ENCODE measurements at places on chromosomes 3 and 15.

DNA sequence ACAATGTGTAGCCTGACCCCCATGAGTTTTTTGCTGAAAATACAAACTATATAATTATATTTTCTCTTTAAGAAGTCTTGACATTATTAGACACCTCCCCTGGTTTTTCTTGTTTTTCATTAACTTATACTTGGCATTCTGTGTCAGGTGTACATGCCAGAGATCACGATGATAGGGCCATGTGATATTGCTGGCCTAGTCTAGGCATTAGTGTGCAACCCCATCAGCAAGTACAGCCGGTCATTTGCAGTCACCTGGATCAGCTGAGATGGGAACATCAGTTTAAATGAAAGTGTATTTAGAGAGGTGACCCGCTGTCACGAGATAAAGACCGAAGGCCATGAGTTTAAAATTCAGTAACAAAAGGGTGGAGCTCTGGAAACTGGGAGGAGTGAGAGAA lies 12.6 kb upstream of the SPPL2A start:
- no peak for DNase-seq

GRCh38 chr15:80404761-80405553 lies 775 bp downstream of the ARNT2 start:
- no peak for DNase-seq

- DNase-seq: no peak
These were observed 31.8 kb upstream of the SFMBT1 start for GRCh38 chr3:53077476-53078220.

GRCh38 chr15:90659481-90659880 lies 57.7 kb upstream of the BLM start:
- DNase-seq: no peak

GRCh38 chr3:2929574-2929973 lies 180.6 kb downstream of the IL5RA start:
- DNase-seq: no peak

DNA sequence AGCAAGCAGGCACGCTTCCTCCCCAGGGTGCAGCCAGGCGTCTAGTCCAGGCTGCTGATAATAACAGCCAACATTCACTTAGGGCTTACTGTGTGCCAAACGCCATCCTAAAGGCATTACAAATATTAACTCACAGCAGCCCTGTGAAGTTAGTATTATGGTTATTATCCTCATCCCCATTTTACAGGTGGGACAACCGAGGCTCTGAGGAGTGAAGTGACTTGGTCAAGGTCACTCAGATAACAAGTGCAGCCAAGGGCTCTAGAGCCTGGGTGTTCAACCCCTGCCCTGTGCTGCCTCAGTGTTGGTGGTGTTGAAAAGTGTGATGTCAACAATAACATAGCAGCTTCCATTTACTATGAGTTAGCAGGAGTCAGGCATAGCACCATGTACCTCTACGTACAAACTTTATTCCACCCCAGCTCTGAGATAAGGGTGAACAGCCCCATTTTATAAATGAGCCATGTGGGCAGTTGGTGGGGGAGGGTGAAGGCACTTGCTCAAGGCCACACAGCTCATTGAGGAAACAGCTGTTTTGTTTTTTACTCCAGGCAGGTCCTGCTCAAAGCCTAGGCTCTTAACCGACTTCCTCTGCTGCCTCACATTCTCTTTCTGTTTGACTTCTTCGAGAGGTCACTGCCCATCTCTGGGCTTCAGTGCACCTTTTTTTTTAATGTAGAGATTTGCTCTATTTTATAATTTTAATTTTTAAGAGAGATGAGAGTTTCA lies 24.0 kb upstream of the TRH start:
- peak; percentile 18 for DNase-seq

DNA sequence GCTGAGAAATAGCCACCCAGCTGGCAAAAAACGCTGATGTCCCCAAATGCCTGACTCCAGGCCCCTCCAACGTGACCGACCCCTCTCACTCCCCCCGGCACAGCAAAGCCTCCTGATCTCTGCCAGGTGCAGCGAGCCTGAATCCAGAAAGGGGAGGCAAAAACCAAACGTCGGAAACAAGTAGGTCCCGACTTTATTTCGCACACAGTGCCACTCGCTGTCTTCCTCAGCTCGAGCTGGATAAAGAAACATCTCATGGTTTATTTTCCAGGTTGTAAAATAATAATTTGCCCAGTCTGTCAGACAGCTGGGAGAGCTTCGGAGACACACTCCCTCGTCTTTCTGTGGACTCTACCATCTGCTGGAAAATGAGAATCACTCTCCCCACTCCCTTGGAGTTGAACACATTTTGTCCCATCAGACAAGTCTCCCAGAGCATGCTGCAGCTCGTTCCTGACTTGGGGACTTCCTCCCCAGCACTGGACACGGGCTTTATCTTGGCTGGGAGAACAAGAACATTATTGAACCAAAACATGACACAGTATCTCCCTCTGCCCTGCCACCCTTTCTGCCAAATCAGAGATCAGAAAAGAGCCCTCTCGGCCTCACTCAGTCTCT lies 142.8 kb downstream of the NUP210 start:
- no peak for DNase-seq

- DNase-seq: no peak
These were observed 8.6 kb upstream of the IL20RB start for GRCh38 chr3:136949146-136949545.

- no peak for DNase-seq
These were observed 15.7 kb upstream of the PRR23E start for GRCh38 chr3:127177226-127177625.

DNA sequence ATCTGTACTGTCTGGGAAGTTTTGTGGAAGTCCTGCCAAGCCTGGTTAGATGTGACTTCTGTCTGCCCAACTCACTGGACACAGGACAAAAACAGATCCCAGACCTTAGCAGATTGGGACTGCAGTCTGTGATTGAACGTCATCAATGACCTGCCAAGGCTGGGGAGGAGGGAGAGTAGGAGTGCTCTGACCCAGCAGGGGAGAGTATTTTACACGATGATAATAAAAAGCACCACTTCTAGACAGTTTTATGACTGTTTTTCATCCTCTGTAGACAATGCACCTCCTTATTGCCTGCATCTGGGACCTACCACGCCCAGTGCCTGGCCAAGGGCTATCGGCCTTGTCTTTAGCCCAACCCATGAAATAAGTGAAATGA lies 102.3 kb upstream of the NR2E3 start:
- no peak for DNase-seq

DNA sequence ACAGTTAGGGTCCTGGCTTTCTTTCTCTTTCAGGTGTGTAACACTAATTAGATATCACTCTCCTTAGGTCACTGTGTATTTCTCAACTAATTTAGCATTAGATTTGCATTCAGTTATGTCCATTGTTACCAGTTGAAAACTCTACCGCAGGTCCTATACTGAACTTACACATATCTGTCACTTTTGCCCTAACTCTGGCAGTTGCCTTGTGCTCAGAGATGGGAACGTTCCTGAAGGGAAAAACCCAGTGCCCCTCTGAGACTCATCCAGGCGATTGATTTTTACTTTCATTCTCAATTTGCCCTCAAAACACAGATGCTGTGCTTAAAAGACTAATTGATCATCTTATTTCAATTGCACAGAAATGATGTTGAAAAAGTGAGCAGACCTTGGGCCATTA lies 249.1 kb downstream of the ALCAM start:
- DNase-seq: no peak

DNA sequence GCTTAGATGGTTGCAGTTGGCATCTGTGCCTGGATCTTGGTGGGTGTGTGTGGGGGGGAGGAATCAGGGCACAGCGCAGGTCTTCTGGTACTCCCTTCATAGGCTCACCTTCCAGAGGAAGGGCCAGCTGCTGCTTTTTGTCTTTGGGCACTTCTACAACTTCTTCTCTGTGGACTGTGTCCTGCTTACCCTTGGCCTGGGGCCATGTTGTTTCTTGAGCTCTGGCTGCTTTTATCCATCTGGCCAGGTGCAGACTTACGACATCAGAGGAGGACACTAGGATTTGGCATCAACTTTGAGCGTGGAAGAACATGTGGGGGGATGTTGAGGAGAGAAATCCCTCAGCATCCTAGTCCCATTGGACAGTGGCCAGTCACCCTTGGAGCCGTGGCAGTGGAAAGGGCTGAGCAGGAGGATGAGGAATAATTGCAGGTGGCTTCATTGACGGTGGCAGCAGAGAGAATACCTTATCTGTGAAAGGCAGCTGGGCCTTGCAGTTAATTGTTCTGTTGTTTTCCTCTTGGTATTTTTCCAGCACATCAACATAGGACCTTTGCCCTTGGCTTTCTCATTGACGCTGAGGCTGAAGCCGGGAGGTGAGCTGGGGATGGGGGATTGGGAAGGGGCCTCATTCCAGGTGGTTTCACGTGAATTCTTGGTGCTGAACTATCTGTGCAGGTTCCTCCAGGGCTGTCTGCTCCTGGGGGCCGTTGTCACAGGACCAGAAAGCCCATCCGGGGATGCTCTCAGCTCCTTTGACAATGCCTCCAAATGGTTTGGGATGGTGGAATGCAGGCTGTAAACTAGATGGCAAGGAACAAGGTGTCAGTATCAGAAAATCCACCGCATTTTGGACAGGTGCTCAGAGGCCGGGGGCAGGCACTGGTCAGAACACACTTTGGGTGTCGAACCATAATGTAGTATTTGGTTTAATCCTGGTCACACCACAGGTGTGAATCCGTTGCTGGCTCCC lies 9.7 kb downstream of the EPHB1 start:
- no peak for DNase-seq

- no peak for DNase-seq
These were observed 53.2 kb downstream of the CHST2 start for GRCh38 chr3:143172795-143173145.

DNA sequence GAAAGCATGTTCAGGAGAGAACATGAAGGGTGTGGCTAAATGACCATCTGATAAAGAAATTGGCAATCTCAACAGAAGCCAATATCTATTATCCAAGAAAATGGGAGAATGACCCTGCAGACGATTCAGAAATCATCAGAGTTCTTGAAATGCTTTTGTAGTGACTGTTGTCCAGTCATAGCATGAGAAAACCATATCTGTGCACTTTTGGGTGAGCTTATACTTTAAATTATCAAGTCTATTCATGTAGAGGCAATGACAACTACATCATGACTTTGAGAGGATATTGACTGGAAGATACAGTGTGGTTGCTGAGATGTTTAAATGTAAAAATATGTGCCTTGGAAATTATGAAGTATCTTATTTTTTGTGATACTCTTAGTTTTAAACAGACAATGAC lies 57.6 kb upstream of the AZI2 start:
- no peak for DNase-seq

DNA sequence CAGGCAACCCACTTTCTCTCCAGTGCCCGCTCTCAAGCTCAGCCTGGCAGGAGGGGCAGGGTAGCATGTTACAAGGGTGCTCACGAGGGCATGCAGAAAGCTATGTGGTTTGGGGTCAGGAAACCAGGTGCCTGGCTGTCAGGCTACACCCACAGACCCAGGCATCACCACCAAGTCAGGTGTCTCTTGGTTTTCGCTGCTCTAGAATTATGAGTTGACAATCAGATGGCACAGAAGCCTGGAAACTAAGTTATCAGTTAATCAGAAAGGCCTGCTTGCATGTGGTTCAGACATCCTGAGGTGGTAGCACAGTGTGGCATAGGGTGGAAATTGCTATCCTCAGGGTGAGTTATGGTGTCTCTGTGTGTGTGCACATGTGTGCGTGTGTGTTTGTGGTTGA lies 16.2 kb upstream of the CCR9 start:
- no peak for DNase-seq

DNA sequence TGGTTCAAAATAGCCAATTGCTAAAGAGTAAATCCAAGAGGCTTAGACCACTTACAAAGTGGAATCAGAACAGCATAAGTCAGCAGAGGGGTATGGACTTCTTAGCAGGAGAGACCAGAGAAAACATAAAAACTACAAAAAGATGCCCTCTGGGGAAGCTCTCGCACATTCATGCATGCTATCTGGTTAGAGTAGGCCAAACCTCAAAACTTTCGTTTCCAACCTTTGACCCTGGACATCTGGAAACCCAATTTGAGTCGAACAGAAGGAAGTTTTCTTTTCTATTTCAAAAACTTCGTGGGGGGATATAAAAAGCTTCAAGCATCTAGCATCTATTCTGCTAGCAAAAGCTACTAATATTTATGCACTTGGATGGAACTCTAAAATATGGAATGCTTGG lies 523.9 kb upstream of the AGTR1 start:
- no peak for DNase-seq

- DNase-seq: no peak
These were observed 583 bp downstream of the IL17RE start for GRCh38 chr3:9903238-9903624.

- DNase-seq: no peak
These were observed 14.2 kb downstream of the SV2B start for GRCh38 chr15:91114301-91114700.

DNA sequence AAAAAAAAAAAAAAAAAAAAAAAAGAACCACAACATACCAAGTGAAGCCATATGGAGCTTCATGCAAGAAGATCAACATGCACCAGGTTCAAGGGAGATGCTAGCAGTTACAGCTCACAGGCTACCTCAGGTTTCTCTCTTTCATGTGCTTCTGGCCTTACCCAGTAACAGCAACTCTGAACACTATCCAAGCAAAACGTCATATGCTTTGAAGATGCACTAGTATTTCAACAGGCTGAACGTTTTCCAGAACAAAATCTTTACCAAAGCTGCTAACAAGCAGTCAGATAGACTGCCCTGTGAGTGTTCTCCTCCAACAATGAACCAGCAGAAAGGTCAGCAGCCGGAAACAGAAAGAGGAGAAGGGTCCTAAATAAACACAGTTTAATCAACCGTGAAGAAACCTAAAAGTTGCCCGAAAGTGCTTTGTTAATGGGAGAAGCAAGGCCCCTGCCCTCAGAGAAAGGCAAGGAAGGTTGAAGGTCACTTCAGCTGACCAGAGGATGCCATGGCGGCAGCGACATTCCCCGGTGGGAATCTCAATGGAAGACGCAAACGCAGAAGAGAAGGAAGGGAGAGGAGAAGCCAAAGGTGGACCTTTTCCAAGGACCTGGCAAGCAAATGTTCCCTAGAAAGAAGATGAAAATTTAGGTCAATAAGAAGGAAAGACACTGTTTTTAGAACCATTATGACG lies 80.1 kb downstream of the CCNL1 start:
- peak; percentile 25 for DNase-seq

GRCh38 chr15:44692659-44693058 lies 18.5 kb downstream of the PATL2 start:
- DNase-seq: no peak

GRCh38 chr15:64636556-64636955 lies 138.8 kb downstream of the RBPMS2 start:
- no peak for DNase-seq

DNA sequence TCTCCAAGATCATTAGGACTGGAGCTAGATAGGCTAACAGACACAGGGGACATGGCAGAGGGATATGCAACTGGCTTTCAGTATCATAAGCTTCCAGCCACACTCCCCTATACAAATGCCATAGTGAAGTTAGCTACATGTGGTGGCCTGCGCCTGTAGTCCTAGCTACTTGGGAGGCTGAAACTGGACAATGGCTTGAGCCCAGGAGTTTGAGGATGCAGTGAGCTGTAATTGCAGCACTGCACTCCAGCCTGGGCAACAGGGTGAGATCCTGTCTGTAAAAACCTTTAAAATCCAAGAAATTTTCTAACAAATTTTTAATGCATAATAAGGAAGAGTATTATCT lies 37.3 kb downstream of the DLG1 start:
- no peak for DNase-seq

GRCh38 chr3:84066915-84067314 lies 891.9 kb upstream of the CADM2 start:
- no peak for DNase-seq

GRCh38 chr3:187975561-187976364 lies 178.2 kb upstream of the LPP start:
- DNase-seq: no peak

GRCh38 chr3:114884213-114884923 lies 262.7 kb downstream of the ZBTB20 start:
- no peak for DNase-seq

GRCh38 chr3:23301819-23302218 lies 98.7 kb downstream of the UBE2E2 start:
- no peak for DNase-seq

GRCh38 chr15:78762985-78763795 lies 48.1 kb downstream of the ADAMTS7 start:
- peak; percentile 12 for DNase-seq
